ENCODE measurements at places on chromosomes 2 and 18.

GRCh38 chr2:121860033-121860757 is 104.7 kb downstream of the TSN start:
- H3K4me3 ChIP-seq, result no peak overlapping the region
- no peak overlapping the region for H3K27ac ChIP-seq
- no peak for DNase-seq
- H3K36me3 ChIP-seq, result no peaks in the 10 kb centered on the region
- no peaks in the 10 kb centered on the region for H3K4me1 ChIP-seq
- no peaks in the 10 kb centered on the region for H3K27me3 ChIP-seq

GRCh38 chr2:22600156-22600555 is 784.8 kb upstream of the KLHL29 start:
- no peaks in the 10 kb centered on the region for H3K27me3 ChIP-seq
- no peaks in the 10 kb centered on the region for H3K36me3 ChIP-seq
- DNase-seq, result no peak
- no peaks in the 10 kb centered on the region for H3K4me1 ChIP-seq
- no peak overlapping the region for H3K4me3 ChIP-seq

GRCh38 chr2:39476524-39476923 is 39.4 kb upstream of the MAP4K3 start:
- no peak for DNase-seq
- no peak overlapping the region for H3K4me3 ChIP-seq
- no peaks in the 10 kb centered on the region for H3K36me3 ChIP-seq
- H3K27ac ChIP-seq, result no peak overlapping the region
- H3K4me1 ChIP-seq, result no peaks in the 10 kb centered on the region

DNA sequence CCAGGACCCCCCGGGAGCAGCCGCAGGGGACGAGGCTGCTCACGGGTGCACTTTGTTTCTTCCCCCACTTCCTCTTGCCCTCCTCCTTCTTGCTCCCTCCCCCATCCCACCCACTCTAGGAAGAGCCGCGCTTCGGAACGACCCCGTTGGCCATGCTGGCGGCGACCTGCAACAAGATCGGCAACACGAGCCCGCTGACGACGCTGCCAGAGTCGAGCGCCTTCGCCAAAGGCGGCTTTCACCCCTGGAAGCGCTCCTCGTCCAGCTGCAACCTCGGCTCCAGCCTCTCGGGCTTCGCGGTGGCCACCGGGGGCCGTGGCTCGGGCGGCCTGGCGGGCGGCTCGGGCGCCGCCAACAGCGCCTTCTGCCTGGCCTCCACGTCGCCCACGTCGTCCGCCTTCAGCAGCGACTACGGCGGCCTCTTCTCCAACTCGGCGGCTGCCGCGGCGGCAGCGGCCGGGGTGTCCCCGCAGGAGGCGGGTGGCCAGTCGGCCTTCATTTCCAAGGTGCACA is 1.3 kb downstream of the SP9 start:
- DNase-seq, result peak; percentile 28
- no peak overlapping the region for H3K27ac ChIP-seq
- H3K36me3 ChIP-seq, result no peaks in the 10 kb centered on the region
- H3K4me1 ChIP-seq, result peaks cover 75% of the 10 kb centered on the region
- H3K27me3 ChIP-seq, result peaks cover 50% of the 10 kb centered on the region
- H3K4me3 ChIP-seq, result no peak overlapping the region

GRCh38 chr2:111930875-111931274 is 32.5 kb downstream of the MERTK start:
- H3K27me3 ChIP-seq, result no peaks in the 10 kb centered on the region
- H3K27ac ChIP-seq, result no peak overlapping the region
- DNase-seq, result no peak
- no peaks in the 10 kb centered on the region for H3K4me1 ChIP-seq
- no peaks in the 10 kb centered on the region for H3K36me3 ChIP-seq
- H3K4me3 ChIP-seq, result no peak overlapping the region

DNA sequence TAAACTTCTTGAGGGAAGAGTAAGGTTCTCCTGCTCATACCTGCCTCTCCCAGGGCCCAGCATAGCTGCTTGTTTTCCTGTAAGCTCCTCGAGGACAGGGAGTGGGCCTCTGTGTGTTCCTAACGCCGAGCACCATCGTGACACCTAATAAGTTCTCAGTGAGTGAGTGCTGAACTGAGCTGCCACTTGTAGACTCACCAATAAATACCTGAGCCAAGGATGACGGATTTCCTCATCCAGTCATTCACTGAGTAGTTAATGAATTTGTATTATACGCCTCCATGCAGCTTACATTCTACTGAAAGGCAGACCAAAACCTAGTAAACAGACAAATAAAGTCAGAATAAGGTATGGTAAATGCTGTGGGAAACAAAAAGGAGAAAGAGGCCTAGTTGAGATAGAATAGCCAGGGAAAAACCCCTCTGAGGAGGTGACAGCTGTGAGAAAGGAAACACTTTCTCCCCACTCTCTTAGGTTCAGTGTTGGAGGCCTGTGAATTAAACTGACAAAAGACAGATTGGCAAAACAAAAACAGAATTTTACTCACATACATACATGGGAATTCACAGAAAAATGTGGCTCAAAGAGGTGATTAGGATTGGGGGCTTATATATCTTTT is 138.6 kb downstream of the B3GNT2 start:
- no peak overlapping the region for H3K4me3 ChIP-seq
- H3K27me3 ChIP-seq, result no peaks in the 10 kb centered on the region
- H3K27ac ChIP-seq, result no peak overlapping the region
- no peaks in the 10 kb centered on the region for H3K36me3 ChIP-seq
- H3K4me1 ChIP-seq, result peaks cover 8% of the 10 kb centered on the region
- DNase-seq, result no peak

DNA sequence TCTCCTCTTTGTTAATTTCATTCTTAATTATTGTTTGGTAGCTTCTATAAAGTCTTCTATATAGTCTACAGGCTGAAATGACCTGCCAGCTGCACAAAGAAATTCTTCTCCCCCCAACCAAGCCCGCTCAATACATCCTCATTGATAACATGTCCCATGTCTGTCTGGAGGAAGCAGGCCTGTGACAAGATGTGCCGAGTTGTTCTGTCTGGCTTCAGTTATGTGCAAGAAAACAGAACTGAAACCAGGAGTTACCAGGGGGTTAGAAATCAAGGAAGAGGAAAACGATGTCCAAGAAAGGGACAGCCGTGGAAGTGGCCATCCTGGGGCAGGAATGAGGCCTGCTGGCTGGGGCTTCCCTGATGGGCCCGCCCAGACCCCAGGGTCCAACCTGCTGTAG is 57.6 kb downstream of the MTCL1 start:
- no peak overlapping the region for H3K4me3 ChIP-seq
- H3K4me1 ChIP-seq, result no peaks in the 10 kb centered on the region
- H3K27me3 ChIP-seq, result peaks cover 1% of the 10 kb centered on the region
- no peak for DNase-seq
- H3K36me3 ChIP-seq, result no peaks in the 10 kb centered on the region

GRCh38 chr2:126811101-126811500 is 87.6 kb upstream of the TEX51 start:
- no peak for DNase-seq
- H3K4me1 ChIP-seq, result no peaks in the 10 kb centered on the region
- peaks cover 2% of the 10 kb centered on the region for H3K27me3 ChIP-seq
- no peak overlapping the region for H3K27ac ChIP-seq
- H3K36me3 ChIP-seq, result no peaks in the 10 kb centered on the region
